ENCODE measurements at places on chromosomes 7 and 10.
A peak's percentile ranks its signal among the peaks of the same experiment; 100 is the strongest.

DNA sequence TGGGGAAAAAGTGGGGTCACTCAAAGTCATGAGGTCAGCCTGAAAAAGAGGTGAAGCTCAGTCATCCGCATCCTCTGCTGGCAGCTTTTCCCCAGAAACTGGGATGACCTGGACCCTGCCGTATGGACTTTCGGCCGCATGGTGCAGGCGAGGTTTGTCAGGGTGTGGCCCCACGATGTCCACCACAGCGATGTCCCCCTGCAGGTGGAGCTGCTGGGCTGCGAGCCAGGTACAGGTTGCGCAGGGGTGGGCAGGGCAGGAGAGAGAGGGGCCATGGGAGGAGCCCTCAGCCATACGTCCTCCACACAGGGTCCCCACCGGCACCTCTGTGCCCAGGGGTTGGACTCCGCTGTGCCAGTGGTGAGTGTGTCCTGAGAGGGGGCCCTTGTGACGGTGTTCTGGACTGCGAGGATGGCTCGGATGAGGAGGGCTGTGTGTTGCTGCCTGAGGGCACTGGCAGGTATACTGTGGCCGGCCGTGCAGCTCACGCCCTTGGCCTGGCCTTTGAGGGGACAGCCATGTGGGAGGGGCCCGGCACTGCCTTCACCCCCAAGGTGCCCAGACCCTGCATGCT, 23.0 kb upstream of the ZNF467 start:
- DNase-seq: no peak

GRCh38 chr10:117352724-117353123, 22.5 kb downstream of the PDZD8 start:
- DNase-seq: no peak

GRCh38 chr7:116994611-116995010, 41.3 kb downstream of the ST7 start:
- no peak for DNase-seq

GRCh38 chr10:60917331-60918280, 26.4 kb downstream of the RHOBTB1 start:
- DNase-seq: no peak

GRCh38 chr10:119103241-119103902, 541 bp upstream of the DENND10 start:
- DNase-seq: peak; percentile 29

GRCh38 chr7:151117565-151117964, 31.3 kb downstream of the AGAP3 start:
- peak; percentile 59 for DNase-seq

- DNase-seq: no peak
These were observed 23.7 kb upstream of the TIAL1 start for GRCh38 chr10:119620241-119621077.
